ENCODE measurements at places on chromosomes 7 and 10. TPM values are rescaled to one million over a fixed set of nuclear protein-coding genes. Genes with fewer than 3 reads are reported as not detected.
A peak's percentile ranks its signal among the peaks of the same experiment; 100 is the strongest.

DNA sequence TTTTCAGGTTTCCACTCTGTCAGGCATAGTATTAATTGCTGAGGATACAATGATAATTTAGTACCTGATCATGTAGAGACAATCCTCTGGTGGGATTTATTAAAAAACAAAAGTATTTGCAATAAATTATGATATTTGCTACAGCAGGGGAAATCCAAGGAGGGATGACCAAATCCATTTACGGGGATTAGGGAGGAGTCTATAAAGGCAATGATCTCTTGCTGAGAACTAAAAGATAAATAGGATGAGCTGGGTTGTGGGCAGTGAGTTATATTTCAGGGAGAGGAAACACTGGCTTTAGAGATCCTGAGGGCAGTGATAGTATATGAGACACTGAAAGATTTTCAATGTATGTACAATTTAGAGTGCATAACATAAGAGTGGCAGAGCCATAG lies 305.5 kb downstream of the GPR37 start:
- no peak for DNase-seq

DNA sequence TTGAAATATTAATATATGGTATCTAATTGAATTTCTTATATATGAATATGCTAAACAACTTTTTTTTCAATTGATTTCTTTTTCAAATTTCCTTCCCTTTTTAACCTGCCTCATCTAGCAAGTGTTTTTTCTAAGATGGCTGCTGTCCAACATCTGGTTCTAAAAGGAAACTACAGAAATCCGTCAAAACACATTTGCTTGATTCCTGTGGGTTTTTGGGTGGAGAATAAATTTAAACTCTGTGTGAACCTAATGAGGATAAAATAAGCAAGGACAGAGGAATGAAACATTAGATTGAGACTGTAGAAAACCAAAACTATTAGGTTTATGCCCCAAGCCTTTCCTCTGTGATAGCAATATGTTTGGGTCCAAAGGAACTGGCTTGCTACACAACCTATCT lies 75.5 kb upstream of the STARD3NL start:
- no peak for DNase-seq

GRCh38 chr7:51311166-51311565 lies 5.4 kb downstream of the COBL start:
- no peak for DNase-seq

GRCh38 chr7:106023369-106024322 lies 60.6 kb downstream of the CDHR3 start:
- DNase-seq, result no peak

DNA sequence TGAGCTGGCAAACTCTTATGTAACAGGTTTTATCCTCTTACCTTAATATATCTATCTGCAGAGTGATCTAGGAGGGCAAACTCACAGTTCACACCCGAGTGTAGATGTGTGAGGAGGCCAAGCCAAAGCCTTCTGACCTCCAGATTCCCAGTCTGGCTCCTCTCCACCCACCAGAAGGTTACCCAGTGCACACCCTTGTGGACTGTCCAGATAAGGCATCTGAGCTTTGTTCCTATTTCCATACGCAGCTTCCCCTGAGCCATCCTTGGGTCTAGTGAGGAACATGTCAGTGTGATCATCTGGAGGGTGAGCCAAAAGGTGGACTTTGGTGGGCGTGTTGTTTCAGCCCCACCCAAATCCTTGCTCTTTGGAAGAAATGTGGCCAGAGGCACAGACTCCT lies 203.0 kb upstream of the MEOX2 start:
- no peak for DNase-seq

- DNase-seq, result no peak
Observed at GRCh38 chr7:50295133-50295532, 9.4 kb upstream of the IKZF1 start.

DNA sequence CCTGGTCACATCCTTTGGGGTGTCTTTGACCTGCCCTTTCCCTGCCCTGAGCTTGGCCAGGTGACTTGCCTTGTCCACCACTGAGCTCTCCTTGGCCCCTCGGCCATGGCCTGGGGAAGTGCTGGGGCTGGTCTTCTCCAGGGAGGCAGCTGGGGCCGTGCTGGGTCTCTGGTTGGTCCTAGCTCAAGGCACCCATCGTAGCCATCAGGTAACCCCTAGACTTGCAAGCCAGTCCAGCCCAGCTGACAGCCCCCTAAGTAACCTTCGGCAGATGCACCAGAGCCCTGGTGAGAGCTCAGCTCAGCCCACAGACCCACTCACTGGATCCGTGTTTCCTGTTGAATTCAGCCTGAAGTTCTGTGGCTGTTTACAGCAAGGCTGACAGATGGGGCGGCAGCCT lies 176.2 kb upstream of the SHH start:
- DNase-seq, result no peak

DNA sequence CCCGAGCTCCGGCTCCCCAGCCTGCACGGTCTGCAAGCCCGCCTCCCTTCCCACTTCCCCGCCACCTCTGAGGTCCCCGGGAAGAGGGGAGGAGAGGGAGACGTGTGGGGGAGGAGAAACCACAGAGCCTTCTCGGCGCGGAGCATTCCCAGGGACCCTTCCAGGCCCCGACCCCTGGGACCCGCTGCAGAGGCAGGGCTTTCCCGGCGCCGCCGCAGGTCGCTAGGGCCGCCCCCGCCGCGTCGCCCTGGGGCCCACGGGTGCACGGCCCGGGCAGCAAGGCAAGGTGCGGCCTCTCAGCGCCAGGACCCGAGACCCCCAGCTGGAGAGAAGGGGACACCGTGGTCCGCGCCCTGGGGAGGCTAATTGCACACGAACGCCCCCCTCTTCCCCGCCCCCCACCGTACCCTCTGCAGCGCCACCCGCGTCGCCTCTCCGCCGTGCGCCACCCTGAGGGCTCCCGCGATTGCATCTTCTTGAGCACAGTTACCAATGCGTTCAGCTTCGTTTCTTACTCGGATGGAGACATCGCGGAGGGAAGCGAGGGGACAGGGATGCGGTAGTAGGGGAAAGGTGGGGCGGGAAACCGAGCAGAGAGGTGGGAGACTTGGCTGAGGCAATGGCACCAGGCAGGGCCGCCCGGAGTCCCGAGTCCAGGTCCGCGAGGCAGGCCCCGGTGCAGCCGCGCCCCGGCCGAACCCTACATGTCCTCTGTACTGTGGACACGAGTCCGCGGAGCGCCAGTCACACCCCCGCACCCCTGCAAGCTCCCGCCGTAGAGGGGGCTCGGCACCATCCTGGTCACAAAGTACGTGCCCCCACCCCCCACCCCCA lies 28.9 kb downstream of the SKIDA1 start:
- DNase-seq, result peak; percentile 75

DNA sequence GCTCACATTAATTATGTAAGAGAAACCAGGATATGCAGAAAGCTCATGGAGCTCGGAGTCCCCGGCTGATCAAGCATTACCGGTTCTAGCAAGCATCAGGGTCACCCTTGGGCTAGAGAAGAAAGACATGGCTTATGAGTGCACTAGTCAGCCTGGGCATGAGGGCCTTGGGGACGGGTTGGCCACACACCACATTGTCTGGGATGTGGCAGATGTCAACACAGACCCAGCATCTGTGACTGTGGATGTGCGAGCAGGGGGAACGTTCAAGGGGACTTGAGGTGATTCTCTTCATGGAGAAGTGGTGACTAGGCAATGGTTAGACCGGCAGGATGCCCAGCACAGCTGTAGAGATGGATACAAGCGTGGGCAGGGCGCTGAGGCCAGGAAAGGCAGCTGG lies 13.7 kb downstream of the ZMIZ2 start:
- no peak for DNase-seq

- no peak for DNase-seq
Observed at GRCh38 chr10:11757454-11757820, 15.3 kb downstream of the ECHDC3 start.

DNA sequence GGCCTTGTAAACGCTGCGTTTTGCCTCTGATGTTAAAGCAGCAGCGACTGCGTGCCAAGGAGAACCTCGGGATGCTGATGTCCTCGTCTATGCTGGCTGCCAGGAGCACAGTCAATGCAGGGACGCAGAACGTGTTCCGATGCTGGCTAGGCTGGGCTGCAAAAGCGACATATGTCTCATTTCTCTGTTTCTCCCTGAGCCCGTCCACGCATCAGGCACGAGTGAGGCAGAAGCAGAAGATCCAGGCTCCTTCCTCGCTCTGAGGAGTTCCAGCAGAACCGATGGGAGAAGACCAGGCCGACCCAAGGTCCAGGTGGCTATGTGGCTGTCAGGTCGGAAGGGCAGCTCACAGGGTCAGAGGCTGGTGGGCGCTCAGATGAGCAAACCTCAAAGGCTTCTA lies 3.7 kb upstream of the FOXL3 start:
- DNase-seq, result no peak

DNA sequence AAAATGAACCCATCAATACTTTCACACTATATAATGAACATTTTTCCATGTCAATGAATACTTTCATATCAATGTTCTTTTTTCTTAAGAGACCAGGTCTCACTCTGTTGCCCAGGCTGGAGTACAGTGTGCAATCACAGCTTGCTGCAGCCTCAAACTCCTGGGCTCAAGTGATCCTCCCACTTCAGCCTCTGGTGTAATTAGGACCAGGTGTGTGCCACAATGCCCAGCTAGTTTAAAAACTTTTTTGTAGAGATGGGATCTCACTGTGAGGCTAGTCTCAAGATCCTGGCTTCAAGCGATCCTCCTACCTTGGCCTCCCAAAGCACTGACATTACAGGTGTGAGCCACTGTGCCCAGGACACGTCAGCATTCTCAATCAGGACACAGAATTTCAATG lies 85.2 kb downstream of the SH3PXD2A start:
- DNase-seq, result no peak

DNA sequence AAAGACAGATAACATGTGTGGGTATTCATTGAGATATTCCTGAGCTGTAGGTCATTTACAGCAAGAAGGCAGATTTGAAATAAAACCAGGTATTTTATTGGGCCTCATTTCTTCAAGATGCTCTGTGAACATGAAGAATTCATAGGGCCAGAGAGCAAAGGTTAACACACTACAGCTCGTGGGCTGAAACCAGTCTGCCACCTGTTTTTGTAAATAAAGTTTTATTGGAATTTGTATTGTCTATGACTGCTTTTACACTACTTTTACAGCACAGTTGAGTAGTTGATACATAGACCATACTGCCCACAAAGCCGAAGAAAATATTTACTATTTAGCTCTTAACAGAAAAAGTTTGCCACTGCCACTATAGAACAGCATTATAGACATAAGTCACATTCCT lies 22.1 kb upstream of the LIPA start:
- no peak for DNase-seq

GRCh38 chr7:132569884-132570614 lies 6.2 kb downstream of the PLXNA4 start:
- no peak for DNase-seq

DNA sequence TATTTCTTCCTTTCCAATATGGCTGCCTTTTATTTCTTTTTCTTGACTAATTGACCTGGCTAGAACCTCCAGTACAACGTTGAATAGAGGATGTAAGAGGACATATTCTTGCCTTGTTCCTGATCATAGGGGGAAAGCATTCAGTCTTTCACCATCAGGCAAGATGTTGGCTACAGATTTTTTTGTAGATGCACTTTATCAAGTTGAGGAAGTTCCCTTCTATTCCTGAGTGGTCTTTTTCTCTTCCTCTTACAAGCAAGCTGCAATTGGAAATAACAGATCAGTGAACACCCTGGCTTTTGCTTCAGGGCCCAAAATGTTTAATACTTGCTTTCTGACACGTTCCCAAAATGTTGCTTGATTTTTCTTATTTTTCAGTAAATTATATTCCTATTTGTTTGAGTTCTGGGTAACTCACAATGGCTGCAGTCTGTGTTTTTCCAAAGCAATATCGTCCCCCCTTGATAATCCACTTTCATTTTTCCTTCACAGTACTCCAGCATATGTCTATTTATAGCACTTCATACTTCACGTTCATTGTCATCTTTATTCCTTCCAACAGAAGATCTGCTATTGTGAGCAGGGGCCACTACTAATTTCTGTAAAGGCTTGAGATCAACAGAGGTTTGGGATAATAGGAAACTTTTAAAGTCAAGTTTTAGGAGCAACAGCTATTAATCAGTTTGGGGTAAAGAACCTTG lies 11.7 kb downstream of the CPEB3 start:
- DNase-seq, result no peak

DNA sequence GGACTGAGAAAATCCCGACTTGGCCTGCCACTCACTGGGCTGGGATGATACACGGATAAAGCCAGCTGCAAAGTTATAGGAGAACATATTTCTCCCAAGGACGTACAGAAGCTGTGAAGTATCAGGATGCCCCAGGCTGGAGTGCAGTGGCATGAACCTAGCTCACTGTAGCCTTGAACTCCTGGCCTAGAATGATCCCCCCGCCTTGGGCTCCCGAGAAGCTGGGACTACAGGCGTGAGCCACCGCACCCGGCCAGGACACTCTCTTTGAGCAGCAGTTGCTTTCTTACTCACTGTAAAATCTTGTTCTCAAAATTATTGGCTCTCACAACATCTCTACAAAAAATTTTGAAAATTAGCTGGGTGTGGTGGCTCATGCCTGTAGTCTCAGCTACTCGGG lies 50.4 kb downstream of the CLEC2L start:
- no peak for DNase-seq

DNA sequence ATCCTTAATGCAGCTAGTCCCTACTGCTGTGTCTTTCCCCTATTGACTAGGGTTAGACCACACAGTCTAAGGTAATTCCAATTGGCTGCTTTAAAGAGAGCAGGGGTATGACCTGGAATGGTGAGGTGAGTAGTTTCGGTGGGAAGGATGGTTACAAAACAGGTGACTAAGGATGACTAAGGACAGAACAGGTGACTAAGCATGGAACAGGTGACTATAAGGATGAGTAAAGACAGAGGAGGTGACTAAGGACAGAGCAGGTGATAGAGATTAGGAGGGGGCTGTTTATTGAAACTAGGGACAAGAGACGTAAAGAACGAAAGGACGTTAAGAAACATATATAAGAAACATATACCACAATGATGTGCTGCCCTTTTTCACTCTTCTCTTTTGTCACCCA lies 145.1 kb upstream of the TMEM106B start:
- DNase-seq, result no peak

DNA sequence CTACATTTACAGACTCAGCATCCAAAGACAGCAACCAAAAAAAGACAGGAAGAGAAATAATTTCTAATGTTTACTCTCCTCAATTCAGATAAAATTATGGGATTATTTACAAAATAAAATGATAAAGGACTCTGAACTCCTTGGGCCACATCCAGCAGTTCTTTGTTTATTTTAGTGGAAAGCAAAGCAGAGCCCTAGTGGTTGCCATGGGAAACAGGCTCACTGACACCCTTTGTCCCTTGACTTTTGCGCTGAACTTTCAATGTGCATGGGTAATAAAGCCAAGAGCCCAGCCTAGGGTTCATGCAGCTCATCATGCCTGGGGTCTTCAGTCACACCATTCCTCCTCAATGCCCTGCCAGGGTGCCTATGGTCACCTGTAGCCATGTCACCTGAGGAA lies 442.6 kb upstream of the IGFBP3 start:
- no peak for DNase-seq

SFTPA1 gene
- not detected for polyA plus RNA-seq

TMEM248 gene
- 93.5 TPM for polyA plus RNA-seq

HOXA13 gene
- not detected for polyA plus RNA-seq

PON1 gene
- not detected for polyA plus RNA-seq

PLEKHS1 gene
- not detected for polyA plus RNA-seq

SFRP4 gene
- not detected for polyA plus RNA-seq

OR6B1 gene
- not detected for polyA plus RNA-seq

POU6F2 gene
- not detected for polyA plus RNA-seq

CASTOR2 gene
- polyA plus RNA-seq, result 0.31 TPM

SPDYE6 gene
- polyA plus RNA-seq, result 0.52 TPM

Measured in naive thymus-derived CD8-positive, alpha-beta T cell (primary cell).